ENCODE measurements at places on chromosomes 13 and 19.
A peak's percentile ranks its signal among the peaks of the same experiment; 100 is the strongest.

DNA sequence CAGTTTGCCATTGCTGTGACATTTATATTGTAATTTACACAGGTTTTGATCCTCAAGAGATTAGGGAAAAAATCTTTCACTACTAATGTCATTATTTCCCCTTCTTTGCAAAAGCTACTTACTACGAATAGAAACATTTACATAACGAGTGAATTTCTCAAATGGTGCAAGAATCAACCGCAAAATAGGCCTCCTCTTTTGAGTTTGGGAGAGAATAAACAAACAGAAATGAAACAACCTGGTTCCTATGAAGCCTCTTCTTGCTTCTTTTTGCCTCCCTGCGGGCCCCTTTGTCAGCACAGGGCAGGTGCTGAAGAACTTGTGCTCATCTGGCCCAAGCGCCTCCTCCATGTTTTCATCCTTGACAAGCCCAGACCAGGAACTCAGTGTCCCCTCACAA lies 10.1 kb upstream of the GJA3 start:
- DNase-seq = no peak

DNA sequence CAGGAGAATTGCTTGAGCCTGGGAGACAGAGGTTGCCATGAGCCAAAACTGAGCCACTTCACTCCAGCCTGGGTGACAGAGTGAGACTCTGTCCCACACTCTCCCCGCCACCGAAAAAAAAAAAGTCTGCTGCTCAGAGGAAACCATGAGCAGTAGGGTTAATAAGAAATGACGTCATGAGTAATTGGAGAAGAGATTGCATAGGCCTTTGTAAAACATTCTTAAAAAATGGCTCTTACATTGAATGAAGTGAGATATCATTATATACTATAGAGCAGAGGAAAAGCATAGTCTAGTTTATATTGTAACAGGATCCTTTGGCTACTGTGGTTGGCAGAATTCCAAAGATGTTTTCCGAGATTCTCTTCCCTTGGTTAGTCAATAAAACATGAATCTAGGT lies 228.2 kb downstream of the PCDH20 start:
- DNase-seq = no peak

DNA sequence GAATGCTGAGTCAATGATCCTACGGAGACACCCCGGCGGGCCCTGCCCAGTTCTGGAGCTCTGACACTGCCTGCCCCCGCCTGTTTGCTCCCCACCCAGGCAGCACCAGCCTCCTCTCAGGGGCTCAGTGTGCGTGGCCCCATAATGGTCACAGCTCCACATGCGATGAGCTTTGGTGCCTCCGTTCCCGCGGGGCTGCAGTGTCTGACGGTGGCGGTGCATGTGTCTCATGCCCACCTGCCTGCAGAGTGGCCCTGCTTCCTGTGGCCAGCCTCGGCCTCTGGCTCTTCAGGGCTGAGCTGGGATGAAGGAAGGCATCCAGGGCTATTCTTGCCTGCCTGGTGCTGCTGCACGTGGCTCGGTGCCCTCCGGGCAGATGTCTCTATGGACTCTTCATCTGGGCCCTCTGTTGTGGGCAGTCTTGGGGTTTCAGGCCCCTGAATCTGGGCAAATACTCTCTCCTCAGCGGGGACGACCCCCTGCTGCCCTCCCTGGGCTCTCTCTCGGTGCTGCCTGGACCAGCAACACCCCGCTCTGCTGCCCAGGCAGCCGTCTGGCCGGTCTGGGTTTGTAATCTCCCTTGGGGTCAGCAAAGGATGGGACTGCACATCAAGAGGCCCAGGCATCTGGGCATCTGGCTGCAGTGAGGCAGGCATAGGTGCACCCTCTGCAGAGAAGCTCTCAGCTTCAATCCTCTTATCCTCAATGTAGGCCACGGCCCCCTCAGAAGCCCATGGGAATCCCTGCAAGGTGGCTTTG lies 19.3 kb upstream of the TMEM255B start:
- DNase-seq = no peak

DNA sequence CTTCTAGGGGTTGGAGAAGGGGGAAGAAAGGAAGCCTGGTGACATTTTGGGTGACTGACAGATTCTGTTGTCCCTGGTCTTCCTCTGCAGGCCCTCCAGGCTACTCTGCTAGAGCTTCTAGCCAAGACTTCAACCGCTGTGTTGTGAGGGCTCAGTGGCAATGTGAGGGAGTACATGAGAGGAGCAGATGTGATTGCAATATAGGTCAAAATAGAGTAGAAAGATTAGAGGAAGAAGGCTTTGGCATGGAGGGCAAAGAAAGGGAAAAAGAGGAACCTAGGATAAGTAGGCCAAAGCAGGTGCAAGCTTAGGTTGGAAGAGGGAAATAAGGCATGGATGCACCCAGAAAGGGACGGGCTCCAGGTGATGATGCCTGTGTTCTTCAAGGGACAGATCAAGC lies 216.9 kb downstream of the RGCC start:
- DNase-seq = no peak

- DNase-seq = no peak
Measured at GRCh38 chr13:36801035-36801434, 18.0 kb upstream of the RFXAP start.

GRCh38 chr13:66098931-66099628 lies 1131.1 kb downstream of the PCDH9 start:
- DNase-seq = peak; percentile 19

DNA sequence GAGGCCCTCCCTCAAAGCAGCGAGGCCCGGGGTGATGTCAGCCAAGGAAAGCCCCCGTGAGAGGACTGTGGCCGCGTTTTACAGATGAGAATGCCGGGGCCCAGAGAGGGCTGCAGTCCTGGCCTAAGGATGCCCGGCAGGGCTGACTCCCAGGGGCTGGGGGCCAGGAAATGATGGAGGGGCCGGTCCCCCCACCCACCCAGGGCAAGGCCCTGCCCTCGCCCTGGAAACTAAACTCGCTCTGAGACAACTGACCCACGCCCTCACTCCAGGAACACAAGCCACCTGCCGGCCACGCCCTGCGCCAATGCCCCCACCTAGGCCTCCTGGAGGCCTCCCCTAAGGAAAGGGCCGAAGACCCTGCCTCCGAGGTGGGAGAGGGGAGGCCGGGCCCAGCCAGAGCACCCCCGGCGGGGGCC lies 7.2 kb downstream of the ZBTB7A start:
- no peak for DNase-seq

DNA sequence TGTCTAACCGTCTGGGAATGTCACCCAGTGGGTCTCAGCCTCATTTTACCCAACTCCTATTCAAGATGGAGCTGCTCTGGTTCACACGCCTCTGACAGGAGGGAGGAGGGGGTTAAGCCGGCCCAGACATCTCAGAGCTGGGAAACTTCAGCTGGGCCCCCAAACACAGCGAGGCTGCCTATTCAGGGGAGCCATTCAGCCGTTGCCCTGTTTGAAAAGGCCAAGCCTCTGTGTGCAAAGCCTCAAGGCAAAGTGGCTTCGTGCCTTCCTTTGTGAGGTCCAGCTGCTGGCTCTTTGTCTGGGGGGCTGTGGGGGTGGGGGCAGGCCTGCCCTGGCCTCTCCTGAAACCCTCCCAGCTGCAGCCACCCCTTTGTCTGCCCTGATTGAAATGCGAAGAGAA lies 147.4 kb downstream of the PTPRS start:
- no peak for DNase-seq
